ENCODE measurements at places on chromosomes 7 and 10.

- no peak for DNase-seq
Observed at GRCh38 chr10:86664341-86665217, 3.7 kb upstream of the LDB3 start.

- no peak for DNase-seq
Observed at GRCh38 chr7:111470998-111471397, 91.3 kb downstream of the IMMP2L start.

DNA sequence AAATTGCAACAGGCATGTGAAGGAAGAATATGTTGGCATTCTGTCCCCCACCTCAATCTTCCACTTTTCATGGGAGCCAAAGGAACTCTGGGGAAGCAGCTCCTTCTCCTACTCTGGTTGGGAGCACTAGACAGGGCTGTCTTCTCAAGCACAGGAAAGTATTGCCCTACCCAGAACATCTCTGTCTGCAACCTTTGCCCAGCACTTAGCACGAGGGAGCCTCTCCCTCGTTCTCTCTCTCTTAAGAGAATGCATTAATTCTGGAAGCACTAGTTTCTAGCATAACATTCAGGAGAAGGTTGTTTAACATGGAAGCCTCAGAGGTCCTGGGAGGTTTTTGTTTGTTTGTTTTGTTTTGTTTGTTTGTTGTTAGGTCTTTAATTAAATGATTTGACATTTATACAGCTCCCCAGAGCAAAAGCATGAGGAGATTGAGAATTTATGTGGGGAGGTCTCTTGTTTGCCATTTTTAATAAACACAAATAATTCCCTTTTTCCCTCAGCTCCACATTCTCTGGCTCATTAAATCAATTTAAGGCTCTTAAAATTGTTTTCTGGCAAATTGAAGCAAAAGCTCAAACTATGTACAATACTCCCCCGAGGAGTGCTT lies 240.6 kb downstream of the TRIL start:
- DNase-seq, result no peak

DNA sequence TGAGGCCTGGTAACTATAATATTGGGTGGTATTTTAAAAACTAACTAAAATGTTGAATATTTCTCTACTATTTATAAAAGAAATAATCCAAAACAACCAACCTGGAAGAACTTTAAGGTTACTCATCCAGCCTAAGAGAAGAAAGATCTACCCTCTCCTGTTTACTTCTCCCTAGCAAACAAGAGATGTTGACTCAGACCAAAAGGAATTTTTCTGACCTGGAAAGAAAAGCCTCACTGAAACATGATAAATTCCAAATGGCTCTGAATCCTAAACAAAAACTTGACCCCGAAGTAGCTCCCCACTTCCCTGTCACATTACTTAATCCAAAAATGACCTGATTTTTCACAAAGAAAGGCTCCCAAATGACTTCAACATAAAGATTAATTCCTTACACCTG lies 101.2 kb downstream of the PARD3 start:
- no peak for DNase-seq

- no peak for DNase-seq
Observed at GRCh38 chr7:27171637-27172314, 2.3 kb downstream of the HOXA10 start.

DNA sequence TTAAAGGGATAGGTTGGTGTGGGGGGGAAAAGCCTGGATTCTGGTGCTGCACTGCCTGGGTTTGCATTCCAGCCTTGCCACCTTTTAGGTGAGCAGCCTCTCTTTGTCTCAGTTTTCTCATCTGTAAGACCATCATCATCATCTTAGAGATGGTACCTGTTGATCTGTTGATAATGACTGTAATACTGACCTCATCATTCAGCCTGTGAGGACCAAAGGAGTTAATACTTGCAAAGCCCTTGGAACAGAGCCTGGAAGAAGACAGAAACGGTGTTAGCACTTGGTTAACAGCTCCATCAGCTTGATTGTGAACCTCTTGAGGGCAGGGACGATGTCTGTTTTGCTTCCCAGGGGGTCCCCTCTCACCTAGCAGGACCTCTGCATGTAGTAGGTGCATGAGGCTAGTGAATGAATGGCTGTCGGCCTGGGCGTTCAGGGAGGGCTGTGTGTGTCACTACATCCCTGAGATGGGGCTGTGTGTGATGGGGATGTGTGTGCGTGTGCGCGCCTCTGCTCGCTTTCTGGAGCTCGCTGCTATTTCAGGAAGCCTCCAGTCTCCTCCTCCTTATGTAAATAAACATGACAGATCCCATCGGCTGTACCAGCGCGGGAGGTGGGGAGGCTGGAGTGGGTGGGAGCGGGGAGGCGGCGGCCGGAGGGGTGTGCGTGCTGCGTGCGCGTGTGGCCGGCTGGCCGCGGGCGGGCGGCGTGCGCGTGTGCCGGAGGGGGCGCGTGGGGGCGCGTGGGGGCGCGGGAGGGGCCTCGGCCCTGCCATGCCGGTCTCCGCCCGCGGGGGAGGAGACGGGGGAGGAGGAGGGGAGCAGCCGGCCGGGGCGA lies 61.2 kb downstream of the NEURL1 start:
- DNase-seq, result peak; percentile 59

- DNase-seq, result no peak
Observed at GRCh38 chr10:60820093-60820754, 41.9 kb downstream of the CDK1 start.

GRCh38 chr7:27212497-27213432 lies 12.9 kb upstream of the HOXA13 start:
- no peak for DNase-seq

- no peak for DNase-seq
Observed at GRCh38 chr7:121278120-121279021, 50.4 kb upstream of the WNT16 start.

- no peak for DNase-seq
Observed at GRCh38 chr10:63103971-63104409, 29.1 kb upstream of the NRBF2 start.

DNA sequence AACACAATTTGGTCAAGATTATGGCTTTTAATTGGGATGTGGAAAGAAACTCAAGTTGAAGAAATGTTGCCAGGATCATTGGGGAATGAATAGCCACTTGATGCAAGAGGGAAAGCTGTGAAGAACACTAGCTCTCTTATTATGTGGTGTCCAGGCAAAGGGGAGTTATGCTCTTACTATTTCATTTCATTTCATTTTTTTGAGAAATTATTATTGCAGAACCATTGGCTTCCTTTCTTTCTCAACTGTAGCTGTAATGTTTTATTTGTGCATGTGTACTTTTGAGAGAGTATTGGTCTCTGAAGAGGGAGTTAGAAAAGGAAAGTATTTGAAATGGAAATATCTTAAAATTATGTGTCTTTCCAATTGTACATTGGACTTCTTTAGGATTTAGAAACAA lies 312.6 kb upstream of the BMPER start:
- DNase-seq, result no peak

- DNase-seq, result no peak
Observed at GRCh38 chr10:128211953-128212727, 85.9 kb upstream of the MKI67 start.

GRCh38 chr7:116271963-116272886 lies 61.9 kb downstream of the TES start:
- DNase-seq, result peak; percentile 89

- no peak for DNase-seq
Observed at GRCh38 chr7:155289107-155289506, 8.6 kb upstream of the INSIG1 start.

DNA sequence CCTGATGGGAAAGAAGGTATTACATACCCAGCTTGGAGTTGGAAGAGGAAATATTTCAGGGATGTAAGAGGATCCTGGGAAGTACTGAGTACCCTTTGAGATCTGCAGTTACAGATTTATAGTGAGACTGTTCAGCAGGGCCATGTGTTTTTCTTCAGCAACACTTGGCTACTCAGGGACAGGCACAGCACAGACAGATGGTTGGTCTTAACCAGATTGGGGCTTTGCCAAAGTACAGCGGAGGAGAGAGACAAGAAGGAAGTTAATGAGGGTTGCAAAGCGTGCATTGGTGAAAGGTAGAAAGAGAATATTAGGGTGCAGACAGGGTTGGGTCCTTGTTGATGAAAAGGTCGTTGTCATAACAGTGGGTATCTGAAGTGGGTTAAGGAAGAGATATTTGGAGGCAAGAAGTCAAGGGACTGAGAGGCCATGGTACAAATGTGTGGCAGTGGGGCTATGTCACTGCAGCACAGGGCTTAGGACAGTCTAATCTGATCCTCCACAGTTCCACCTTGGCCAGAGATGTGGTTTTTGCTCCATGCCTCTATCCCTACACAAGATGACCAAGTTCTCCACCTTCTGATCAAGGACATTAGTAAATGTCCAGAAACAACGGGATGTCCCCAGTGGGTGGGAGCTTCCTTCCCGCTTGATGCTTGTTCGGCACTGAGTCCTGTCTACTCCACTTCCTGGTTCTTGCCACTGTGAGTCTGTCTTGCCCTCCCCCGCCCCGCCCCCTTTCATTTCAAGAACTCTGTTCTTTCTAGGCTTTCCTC lies 18.9 kb upstream of the DNAJC1 start:
- DNase-seq, result no peak

DNA sequence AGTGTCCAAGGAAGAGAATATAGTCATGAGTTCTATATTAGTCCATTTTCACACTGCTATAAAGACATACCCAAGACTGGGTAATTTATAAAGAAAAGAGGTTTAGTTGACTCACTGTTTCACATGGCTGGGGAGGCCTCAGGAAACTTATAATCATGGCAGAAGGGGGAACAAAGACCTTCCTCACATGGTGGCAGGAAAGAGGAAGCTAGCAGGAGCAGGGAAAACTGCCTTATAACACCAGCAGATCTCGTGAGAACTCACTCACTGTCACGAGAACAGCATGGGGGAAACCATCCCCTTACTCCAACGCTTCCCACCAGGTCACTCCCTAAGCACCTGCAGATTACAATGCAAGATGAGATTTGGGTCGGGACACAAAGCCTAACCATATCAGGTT lies 139.0 kb upstream of the ZNF438 start:
- no peak for DNase-seq

DNA sequence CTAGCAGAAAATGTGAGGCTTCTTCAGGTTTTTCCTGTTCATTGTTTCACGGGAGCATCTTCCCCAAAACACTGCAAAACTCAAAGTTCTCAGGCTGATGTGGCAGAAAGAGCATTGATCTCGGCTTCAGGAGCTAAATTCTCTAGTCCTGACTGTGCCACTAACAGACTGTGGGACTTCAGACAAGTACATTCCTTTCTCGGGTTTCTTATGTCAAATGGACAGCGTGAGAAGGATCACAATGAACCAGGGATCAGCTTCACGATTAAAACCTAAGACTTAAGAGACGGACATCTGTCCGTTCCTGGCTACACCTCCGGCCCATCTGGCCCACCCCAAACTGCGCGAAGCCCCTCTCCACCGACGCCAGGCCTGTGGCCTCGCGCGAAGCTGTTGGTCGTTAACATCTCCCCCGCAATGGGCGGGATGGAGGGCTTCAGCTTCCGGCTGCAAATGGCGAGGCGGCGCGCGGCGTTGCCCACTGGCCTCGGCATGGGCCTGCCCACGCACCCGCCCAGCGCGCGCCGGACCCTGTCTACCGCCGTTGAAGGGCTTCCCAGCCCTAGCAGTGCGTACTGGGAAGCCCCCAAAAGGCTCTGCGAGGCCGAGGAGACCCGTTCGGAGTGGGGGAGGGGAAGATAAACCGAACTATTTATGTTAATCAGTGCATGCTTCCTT lies 549 bp upstream of the DDX50 start:
- peak; percentile 58 for DNase-seq

GRCh38 chr7:157622000-157622399 lies 285.2 kb downstream of the DNAJB6 start:
- no peak for DNase-seq

All from amniotic stem cell (primary cell).